ENCODE measurements at places on chromosomes 4 and X.

DNA sequence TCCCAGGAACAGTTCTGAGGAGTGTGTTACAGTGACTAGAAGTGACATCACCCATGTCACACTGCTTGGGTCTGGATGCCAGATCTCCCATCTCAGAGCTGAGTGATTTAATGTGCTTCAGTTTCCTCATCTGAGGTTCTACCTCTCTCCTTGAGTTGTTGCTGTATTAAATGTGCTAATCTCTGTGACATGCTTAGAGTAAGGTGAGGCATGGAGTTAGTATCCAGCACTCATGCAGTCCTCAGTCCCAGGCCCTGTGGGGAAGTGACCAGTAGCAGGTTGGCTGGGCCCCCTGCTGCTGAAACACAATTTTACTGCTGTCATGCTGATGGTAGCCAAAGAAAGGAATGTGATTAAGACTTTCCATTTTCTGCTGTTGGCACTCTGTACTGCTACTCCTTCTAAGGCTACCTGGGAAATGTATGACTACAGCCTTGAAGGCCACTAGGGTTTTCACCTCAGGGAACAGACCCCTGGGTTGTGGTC is 639.6 kb downstream of the MID1IP1 start:
- DNase-seq = no peak

- DNase-seq = no peak
These were observed 23.6 kb downstream of the SH3KBP1 start for GRCh38 chrX:19863857-19864223.

GRCh38 chr4:97235521-97235920 is 907.8 kb downstream of the STPG2 start:
- no peak for DNase-seq

DNA sequence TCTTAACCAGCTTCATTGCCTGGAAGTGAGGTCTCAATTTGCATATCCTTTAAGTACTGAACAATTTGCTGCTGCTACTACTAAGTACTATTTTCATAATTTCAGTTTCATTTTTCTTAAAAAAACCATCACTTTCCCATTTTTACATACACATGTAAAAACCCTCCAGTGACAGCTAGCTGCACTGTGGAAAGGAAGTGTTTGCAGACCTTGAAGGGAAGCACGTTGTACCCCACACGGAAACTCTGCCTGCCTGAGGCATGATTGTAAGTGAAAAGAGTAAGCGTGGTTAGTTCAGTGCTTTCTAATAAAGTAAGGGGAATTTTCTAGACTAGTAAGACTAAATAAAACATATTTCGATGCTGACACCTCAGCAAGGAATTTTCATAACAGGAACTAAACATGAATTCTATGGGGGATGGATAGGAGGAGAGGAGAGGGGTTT is 103.6 kb downstream of the RAPGEF2 start:
- DNase-seq = no peak

GRCh38 chr4:169115897-169116254 is 105.8 kb upstream of the CBR4 start:
- no peak for DNase-seq

- no peak for DNase-seq
These were observed 78.2 kb downstream of the COL4A6 start for GRCh38 chrX:108359806-108360602.
